ENCODE measurements at places on chromosomes 1 and 21.

DNA sequence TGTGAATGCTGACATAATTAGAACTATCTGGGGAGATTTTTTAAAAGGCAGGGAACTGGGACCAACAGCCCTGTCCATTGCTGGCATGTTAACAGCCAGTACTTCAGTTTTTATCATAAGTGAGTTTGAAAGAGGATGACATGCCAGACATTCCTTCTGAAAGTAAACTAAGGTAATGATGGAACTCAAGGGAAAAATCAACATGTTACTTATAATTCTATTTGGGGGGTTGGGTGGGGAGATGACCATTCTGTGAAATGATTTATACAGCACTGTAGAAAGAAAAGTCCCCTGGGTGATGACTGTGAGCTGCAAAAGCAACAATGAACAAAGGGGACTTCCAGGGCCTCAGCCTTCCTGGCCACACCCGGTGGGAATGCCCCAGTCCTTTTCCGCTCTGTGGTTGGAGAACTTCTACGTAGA, 5.4 kb upstream of the LAMC2 start:
- no peak for DNase-seq

- DNase-seq, result no peak
These were observed 10.7 kb downstream of the COL8A2 start for GRCh38 chr1:36114371-36114770.

- no peak for DNase-seq
These were observed 46.4 kb downstream of the PRKACB start for GRCh38 chr1:84190455-84190854.

- DNase-seq, result no peak
These were observed 4.1 kb upstream of the EVA1B start for GRCh38 chr1:36327421-36328087.

- no peak for DNase-seq
These were observed 20.0 kb downstream of the SERTAD4 start for GRCh38 chr1:210252621-210253051.

- DNase-seq, result no peak
These were observed 319.4 kb downstream of the SIPA1L2 start for GRCh38 chr1:232310541-232310940.

DNA sequence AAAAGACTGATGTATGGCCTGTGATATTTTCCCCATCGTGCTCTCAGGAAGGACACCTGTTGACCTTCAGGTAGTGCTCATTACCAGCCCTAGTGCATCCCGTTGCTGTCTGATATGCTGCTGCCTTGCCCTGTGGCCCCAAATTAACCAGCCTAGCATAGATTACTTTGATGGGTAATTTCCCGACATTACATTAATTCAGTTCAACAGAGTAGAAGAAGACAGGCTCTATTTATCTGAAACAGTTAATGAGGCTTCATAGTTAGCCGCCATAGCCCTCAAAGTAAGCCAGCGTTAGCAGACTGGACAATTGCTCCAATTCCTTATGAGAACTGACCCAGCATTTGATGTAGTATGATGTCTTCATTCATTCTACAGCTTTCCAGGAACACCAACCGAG, 257.6 kb downstream of the OLFM3 start:
- DNase-seq, result no peak

DNA sequence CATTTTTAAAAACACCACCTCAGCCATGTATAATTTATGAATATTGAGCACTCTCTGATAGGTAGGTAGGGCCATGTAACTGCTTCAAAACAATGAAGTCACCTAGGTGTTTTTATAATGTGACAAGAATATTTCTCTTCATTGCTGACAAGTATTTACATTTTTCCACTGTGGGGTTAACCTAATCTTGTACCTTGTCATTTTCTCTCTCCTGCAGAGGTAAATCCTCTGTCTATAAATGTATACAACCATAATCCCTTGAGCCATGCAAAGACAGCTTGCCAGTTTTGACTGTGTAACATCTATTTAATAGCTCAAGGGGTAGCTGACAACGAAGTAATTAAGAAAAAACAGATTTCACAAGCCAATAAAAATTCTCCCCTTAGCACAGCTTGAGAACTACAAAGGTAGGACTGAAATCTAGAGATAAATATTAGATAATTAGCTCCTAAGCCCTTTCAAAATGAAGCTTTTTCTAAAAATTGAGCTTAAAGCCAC, 137.6 kb upstream of the POGK start:
- no peak for DNase-seq

DNA sequence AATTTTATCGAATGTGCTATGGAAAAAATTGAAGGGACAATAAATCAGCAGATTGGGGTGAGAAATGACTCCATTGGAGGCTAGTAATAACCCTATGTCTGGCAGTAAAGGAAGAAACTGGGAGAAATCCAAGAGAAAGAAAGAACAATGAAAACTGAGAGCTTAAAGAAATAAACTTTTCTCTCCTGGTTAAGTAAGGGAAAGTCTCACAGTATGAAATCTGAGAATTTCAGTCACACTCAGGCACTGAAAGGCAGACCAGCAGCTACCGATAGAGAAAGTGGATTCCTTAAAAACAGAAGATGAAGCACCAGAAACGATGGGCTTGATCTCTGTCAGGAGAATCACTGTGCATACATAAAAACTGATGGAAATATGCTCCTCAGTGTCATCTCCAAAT, 404.2 kb downstream of the PLPP3 start:
- DNase-seq, result no peak

- DNase-seq, result no peak
These were observed 231.9 kb upstream of the JUN start for GRCh38 chr1:59015708-59016107.

DNA sequence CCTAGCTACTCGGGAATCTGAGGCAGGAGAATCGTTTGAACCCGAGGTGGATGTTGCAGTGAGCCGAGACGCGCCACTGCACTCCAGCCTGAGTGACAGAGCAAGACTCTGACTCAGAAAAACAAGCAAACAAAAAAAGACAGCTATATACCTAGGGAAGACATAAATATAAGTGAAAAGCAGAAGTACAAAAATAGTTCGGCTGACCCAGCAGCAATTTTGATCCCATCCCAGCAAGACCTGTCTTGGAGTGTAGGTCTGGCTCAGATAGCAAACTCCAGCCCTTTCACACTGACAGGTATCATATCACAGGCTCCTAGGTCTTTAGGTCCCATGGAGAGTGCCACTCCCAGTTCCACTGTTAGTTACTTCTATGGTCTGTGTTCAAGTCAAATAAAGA, 14.6 kb downstream of the MTX1 start:
- no peak for DNase-seq

DNA sequence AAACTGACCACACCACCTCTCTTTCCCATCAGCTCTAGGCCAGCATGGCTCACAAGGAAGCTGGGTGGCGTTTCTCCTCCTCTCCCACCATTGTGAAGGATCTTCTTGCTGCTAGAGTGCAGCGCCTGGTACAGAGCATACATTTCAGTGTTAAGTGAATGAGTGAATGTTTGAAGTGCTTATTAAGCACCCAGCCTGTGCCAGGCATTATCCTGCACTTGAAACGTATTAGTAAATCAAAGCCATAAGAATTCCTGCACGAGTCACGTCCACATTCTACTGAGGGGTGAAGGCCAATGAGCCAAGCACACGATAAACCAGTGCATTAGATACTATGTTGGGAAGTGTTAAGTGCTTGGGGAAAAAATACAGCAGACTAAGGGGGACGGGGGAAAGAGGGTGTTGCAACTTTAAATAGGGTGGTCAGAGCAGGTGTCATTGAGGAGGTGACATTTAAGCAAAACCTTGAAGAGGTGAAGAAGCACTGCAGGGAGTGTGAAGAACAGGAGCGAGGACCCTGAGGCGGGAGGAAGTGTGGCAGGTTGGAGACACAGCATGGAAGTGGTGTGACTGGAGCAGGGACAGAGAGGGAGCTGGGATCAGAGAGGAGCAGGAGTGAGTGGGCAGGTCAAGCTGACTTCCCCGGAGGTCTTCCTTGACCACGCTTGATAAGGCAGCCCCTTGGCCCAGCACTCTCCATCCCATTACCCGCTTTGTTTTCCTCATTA, 48.5 kb upstream of the LRRN2 start:
- no peak for DNase-seq
